Aorta (tissue), 5 donors: ENCODE measurements at places on chromosomes 2 and 18. TPM values are rescaled to one million over a fixed set of nuclear protein-coding genes. Genes with fewer than 3 reads are reported as not detected.

STPG4 gene
- not detected for polyA plus RNA-seq

GCKR gene
- polyA plus RNA-seq = 0.13 TPM

SPP2 gene
- not detected for polyA plus RNA-seq

TPO gene
- polyA plus RNA-seq = not detected

IL1RN gene
- polyA plus RNA-seq = 11.6 TPM
